Testis (tissue), 5 donors: ENCODE measurements at places on chromosomes 5 and 9. TPM values are rescaled to one million over a fixed set of nuclear protein-coding genes. Genes with fewer than 3 reads are reported as not detected.

GRCh38 chr5:1746371-1747078 is 53.1 kb downstream of the MRPL36 start:
- peak; percentile 83 for DNase-seq

QSOX2 gene
- total RNA-seq, result 22.1 TPM

FYB1 gene
- total RNA-seq, result 8.6 TPM

DNA sequence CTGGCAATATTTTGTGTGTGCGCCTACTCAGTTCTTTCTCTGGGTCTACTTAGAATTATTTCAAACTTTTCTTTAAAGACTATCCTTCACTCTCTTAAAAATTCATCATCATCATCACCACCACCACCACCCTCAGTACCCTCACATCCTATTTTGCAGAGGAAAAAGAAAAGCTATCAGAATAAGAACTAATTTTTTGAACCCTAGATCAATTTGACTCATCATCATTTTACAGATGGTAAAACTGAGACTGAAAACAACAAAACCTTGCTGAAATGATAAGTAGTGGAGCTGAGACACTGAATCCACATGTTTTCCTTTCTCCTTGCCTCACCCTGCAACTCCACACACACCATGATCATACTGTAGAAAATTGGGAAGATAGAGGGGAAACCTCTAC is 119.3 kb downstream of the SSBP2 start:
- DNase-seq, result no peak

PCDHGA4 gene
- total RNA-seq, result 14.2 TPM

LTC4S gene
- total RNA-seq, result 3.7 TPM

DNA sequence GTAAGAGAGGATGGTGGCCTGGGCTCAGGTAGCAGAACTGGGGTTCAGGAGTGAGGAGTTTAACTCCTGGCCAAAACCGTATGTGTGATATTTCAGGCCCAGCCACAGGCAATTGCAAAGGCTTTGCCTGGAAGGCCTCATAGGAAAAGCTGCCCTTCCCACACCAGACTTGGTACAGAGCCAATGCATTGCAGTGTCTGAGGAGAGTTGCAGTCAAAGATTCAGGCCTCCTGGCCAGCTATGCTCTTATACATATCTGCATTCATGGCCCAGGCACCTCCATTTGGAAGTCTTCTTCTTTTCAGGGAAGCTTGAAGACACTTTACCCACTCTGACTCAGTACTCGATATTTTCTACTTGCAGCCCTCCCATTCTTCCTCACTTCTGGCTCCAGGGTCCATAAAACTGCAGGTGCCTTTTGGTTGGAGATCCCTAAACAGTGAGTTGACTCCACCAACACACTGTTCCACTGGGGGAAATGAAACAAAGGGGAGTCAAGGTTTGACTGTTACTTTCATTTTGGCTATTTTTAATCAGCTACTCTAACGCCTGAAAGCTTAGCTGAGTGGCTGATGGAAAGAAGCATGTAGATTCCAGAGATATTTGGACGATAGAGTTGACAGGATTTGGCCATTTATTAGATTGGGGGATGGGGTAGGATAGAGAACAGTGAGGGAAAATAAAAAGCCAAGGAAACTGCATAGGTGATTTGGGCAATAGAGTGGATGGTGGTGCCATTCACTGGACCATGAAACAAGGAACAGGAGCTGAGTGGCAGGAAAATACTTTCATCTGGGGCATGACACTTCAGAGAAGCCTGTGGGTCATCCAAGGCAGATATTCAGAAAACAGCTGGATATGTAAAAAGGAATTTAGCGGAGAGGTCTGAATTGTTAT is 30.6 kb upstream of the IL33 start:
- DNase-seq, result peak; percentile 27

GALNT10 gene
- 19.3 TPM for total RNA-seq
